ENCODE measurements at places on chromosomes 7 and 10.

DNA sequence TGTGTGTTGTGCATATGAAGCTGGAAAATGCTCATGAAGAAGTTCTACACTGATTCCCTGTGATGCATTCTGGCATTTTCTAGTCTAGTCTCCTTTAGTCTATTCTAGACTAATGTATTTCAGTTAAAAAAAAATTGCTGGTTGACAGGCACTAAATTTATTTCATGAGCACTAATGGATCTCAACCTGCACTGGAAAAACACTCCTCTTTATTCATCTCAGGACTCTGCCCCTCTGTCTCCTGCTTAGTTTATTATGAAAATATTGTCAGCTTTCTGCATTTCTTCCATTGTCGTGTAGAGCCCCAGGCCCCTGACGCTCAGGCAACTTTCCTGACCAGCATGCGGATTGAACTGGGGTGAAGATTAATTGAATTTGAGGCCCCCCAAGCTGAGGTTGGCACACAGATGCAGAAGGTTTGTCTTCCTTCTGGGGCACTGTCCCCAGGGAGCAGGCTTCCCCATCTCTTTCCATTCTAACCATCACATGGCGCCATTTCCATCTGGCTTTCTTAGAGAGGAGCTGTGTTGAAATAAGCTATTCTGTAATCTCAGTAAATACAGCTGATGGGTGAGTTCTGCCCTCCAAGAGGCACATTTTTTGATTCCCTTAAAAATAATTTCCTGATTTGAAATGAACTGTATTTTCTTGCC, 128.7 kb downstream of the INSYN2A start:
- DNase-seq = no peak

DNA sequence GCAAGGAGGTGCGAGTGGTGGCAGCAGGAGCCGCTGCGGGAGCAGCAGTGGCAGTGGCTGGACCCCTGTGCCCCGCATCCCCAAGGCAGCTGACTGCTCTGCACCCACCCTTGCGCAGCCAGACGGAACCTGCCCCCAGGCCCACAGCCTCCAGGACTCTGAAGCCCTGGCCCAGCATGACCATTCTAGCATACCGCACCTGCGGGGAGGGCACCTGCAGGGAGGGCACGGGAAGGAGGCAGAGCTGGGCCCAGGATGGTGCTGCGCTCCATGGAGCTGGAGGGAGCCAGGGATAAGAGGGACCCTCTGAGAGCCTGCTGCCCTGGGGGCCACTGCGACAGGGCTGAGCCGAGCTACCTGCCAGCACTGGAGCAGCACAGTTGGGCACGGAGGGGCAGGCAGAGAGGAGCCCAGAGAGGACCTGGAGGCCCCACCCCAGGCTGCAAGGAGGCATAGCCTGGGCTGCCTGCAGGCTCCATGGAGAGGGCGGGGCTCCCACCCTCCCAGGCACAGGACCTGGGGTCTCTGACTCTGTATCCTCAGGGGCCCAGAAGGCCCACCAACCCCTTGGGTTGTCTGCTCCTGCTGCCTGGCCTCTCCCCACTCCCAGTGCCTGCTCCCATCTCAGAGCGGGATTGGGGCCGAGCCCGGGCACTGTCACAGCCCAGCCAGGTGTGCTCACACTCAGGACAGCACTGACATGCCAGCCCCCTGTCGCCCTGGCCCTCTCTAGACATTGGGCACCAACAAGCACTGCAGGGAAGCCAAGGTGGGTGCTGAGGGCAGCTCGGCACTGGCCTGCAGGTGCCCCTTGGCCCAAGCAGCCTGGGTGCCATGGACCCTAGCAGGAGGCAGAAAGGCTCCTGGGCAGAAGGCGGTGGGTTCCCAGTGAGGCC, 87.6 kb downstream of the HTR7 start:
- no peak for DNase-seq

- no peak for DNase-seq
Measured at GRCh38 chr10:132957131-132957530, 14.8 kb upstream of the CFAP46 start.

DNA sequence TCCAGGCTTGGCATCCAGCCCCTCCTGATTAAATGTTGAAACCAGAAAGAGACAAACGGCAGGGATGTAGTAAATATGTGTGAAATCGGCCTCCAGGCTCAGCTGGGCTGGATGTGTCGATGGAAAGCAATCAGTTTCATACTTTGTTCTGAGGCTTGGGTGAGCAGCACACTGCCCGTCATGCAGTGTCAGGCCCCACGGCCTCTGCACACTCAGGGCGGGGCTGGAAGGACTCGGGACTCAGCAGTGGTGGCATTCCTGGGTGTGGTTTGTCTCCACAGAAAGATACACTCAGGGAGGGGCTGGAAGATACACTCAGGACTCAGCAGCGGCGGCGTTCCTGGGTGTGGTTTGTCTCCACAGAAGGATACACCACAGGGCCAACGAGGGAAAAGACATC, 22.0 kb downstream of the ADGRA1 start:
- no peak for DNase-seq

GRCh38 chr7:26879671-26880070, 15.3 kb upstream of the SKAP2 start:
- DNase-seq = no peak

DNA sequence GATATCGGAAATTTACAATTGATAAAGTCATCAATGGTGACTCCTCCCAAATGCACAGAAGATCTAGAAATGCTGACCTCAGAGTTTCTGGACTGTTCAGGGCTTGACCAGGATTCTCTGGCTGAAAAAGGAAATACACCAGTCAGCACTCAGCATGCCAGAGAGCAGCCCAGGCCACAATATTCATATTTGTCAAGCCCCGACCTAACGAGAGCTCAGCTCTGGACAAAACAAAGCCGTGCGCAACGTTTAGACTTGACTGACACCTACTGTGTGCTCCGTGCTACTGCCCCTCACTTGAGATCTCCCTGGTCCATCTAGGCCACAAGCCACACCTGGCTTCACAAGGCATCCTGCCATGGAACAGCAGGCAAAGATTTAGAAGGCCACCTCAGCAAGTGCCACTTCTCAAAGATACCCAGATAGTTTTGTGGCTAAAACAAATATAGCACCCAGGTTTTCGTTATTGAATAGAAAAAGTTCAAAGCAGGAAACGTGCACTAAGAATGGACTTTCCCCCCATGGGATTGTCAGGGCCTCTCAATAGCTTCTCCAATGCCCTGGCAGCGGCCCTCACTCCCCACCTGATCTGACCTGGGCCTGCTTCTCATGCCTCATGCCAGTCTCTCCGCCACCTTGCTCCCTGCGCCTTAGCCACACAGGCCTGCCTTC, 218.3 kb downstream of the FAM107B start:
- DNase-seq = no peak

GRCh38 chr7:128117691-128118090, 86.5 kb upstream of the LRRC4 start:
- no peak for DNase-seq

DNA sequence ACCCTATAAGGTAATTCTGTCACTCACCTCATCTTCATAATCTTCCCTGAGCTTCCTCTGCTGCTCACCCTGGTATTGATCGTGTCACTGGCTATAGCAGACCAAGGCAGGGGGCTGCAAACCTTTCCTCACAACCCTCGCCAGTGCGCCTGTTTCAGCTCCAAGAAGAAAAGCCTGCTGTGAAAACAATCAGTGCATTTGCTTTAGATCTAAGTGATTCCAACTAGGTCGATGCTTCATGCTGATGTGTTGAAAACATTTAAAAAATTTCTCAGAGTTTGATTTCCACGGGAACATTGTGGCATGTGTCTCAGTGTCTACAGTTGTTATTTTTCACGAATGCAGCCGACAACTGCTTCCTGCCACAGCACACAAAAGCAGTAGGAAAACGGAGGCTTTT, 27.3 kb downstream of the POU6F2 start:
- DNase-seq = no peak

- DNase-seq = no peak
Measured at GRCh38 chr7:23335136-23335535, 36.0 kb downstream of the MALSU1 start.

- DNase-seq = no peak
Measured at GRCh38 chr10:90398566-90398965, 459.3 kb downstream of the HTR7 start.

- DNase-seq = peak; percentile 32
Measured at GRCh38 chr10:570628-571163, 118.8 kb downstream of the DIP2C start.

DNA sequence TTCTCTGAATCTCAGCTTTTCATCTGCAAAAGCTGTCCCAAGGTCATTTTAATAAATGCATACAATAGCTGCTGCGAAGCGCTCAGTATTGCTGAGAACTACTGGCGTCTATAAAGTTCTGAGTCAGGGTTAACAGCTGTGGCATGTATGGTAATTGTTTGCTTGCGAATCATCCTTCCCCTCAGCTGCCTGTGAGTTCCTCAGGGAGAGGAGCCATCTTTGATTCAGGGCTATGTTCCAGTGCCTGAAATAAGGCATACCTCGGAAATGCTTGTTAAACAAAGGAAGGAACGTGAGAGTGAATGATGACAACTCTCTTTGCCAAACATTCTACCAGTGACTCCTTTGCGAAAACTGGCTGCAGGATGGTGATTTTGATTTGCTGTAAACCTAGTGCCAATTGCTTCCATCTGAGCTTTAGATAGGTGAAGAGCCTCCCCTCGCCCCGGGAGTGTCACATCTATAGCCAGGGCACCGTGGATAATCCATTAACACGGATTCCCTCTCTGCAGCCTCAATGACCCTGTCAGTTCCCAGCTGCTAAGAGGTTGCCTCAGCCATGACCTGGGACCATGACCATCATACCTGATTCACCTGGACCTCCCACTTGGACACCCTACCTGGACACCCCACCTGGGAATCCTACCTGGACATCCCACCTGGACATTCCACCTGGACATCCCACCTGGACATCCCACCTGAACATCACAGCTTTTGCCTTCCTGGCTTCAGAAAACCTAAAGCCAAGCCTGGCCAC, 39.6 kb downstream of the GPRIN2 start:
- peak; percentile 70 for DNase-seq

GRCh38 chr10:75969031-75969430, 537.6 kb downstream of the LRMDA start:
- no peak for DNase-seq

- no peak for DNase-seq
Measured at GRCh38 chr7:112293416-112293815, 86.9 kb downstream of the ZNF277 start.

DNA sequence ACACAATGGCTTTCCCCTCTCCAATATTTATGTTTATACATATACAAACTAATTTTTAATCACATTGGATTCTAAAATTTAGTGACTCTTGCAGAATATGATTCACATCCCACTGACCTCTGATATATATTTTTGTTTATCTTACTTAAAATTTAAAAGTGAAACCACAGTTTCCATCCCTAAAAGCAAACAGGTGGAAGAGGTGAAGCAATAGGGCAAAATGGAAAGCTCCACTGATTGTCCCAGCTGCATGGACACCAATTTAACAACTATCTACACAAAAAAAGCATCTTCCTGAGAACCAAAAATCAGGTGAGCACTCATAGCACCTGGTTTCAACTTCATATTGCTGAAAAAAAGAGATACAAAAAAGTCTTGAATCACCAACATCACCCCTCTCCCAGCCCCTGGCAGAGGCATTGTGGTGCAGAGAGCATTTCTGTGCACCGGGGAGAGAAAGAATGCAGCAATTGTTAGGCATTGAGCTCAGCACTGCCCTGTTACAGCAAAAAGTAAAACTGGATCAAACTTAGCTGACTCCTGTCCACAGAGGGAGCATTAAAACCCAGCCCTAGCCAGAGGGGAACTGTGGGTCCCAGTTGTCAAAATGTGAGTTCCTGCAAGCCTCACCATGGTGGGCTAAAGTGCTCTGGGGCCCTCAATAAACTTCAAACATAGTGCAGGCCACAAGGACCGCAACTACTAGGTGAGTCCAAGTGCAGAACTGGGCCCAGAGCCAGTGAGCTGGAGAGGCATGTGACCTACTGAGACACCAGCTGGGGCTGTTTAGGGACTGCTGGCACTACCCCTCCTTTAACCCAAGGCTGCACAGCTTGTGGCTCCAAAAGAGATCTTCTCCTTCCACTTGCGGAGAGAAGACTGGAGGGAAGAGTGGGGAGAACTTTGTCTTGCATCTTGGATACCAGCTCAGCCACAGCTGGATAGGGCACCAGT, 92.1 kb downstream of the SIRT1 start:
- no peak for DNase-seq

DNA sequence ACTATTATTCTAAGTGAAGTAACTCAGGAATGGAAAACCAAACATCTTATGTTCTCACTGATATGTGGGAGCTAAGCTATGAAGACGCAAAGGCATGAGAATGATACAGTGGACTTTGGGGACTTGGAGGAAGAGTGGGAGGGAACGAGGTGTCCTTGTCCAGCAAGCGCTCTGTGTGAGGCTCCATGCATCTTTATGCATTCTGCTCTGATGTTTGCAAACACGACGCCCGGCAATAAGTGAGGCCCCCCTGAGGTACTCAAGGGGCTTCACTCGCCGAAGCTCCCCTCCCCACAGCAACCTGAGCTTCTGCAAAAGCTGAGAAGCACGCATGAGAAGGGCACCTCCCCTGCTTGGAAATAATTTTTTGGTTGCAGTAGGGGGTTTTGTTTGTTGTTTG, 103.3 kb downstream of the LHPP start:
- no peak for DNase-seq

DNA sequence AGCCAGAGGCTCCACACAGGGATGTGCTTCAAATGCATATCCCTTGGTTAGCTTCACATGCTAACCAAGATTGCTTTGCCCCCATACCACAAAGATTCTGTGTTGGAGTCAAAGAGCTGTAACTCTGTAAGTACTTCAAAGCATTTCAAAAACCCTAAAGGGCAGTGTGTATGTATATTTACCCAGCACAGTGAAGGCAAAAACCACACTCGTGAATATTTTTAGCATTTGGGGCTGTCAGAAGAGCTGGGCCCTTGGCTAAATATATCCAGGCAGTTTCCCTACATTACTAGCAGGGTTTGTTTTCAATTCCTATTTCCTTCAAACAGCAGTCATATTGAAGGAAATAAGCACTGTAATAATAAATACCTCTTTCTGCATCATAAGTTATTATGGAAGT, 84.2 kb upstream of the STEAP1B start:
- no peak for DNase-seq

DNA sequence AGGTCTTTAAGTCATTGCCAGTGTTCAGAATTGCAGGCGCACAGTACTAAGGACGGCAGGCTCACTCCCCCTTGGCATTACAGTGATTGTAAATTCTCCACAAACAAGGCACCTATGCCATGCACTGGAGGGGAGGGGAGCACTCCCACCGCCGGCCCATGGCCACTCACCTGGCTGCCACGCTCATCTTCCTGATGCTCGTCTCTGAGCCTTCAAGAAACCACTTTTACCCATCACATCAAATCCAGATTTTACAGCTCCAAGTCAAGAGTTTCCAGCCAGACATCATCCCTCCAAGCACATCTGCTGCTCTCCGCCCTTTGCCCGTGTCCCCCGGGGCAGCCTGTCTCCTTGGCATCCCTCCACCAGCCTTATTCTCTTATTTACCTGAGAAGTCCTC, 350.2 kb upstream of the SHH start:
- DNase-seq = no peak

- no peak for DNase-seq
Measured at GRCh38 chr10:12971001-12971788, 30.3 kb downstream of the CCDC3 start.

DNA sequence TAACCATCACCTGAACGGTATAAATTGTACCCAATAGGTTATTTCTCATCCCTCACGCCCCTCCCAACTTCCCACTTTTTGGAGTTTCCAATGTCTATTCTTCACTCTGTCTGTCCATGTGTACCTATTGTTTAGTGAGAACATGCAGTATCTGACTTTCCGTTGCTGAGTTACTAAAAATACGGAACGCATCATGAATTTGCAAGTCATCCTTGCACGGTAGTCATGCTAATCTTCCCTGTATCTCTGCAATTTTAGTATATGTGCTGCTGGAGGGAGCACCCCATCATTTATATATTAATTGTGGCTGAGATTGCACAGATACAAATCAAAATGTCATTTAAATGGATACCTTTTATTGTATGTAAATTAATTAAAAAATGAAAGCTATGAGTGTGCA, 75.7 kb upstream of the SFMBT2 start:
- no peak for DNase-seq

All from fibroblast of skin of left biceps (primary cell).